ENCODE measurements at places on chromosomes 5 and 9.

GRCh38 chr9:96158147-96158546 is 143.8 kb downstream of the HSD17B3 start:
- DNase-seq, result no peak

DNA sequence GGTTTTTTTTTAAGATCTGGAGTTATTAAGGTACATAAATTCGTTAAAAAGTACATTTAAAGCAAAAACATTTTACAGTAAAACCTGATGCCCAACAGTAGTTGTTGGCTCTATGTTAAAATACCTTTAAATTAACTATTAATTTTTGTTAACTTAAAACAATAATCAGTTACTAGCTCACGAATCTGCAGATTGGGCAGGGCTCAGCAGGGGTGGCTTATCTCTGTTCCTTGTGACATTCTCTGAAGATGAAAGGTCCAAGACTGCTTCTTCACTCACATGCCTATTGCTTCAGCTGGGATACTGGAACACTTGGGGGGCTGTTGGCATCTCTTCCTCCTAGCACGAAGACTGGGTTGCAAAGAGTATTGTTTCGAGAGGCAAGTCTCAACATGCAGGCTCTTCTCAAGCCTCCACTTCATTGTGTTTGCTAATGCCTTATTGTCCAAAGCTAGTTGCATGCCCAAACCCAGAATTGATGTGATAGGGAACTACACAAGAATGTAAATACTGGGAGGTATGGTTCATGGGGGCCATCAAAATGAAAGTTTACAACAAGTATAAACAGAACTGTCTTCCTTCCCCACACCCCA is 46.6 kb downstream of the MAP3K1 start:
- no peak for DNase-seq

GRCh38 chr5:72233835-72234234 is 86.2 kb downstream of the MRPS27 start:
- DNase-seq, result no peak

- no peak for DNase-seq
Observed at GRCh38 chr5:113133211-113133975, 156.8 kb downstream of the DCP2 start.

DNA sequence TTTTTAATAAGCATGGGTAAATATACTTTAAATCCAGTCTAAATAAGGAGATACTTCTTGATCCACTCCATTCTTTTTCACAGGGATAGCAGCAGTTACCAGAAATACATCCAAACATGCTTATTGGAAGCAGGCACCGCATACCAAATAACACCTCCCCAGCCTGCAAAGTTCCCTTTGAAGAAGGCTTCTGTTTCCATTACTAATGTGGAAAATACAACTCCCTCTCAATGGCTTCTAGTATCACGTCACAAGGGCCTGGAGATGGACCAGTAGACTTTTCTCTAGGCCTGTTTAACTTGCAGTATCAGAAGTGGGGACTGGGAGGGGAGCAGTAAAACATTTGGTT is 20.8 kb downstream of the TMEM245 start:
- DNase-seq, result no peak

GRCh38 chr5:108505608-108506007 is 123.7 kb upstream of the FBXL17 start:
- DNase-seq, result no peak

DNA sequence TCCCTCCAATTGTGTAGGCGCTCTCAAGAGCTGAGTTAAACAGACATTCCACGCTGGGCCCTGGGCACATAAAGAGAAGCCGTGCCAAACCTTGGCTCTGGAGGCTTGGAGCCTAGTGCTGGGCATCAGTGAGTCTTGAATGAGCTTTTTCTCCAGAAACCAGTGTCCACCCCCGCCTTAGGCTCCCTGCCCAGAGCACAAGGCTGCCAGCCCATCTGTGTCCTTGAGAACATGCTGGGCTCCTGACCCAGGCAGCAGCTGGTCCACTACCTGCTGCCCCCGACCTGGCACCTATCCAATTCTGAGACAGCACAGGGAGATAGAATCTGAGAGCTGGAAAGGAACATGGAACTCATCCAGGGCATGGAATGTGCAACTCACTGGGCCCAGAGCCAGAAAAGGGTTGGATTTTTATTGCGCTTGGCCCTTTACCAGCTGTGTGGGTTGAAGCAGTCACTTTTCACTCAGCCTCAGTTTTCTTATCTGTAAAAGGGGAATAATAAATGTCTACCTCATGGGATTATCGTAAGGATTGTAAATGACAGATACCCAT is 92.4 kb upstream of the CPLX2 start:
- peak; percentile 79 for DNase-seq

GRCh38 chr5:1448511-1449011 is 3.3 kb upstream of the SLC6A3 start:
- DNase-seq, result no peak

DNA sequence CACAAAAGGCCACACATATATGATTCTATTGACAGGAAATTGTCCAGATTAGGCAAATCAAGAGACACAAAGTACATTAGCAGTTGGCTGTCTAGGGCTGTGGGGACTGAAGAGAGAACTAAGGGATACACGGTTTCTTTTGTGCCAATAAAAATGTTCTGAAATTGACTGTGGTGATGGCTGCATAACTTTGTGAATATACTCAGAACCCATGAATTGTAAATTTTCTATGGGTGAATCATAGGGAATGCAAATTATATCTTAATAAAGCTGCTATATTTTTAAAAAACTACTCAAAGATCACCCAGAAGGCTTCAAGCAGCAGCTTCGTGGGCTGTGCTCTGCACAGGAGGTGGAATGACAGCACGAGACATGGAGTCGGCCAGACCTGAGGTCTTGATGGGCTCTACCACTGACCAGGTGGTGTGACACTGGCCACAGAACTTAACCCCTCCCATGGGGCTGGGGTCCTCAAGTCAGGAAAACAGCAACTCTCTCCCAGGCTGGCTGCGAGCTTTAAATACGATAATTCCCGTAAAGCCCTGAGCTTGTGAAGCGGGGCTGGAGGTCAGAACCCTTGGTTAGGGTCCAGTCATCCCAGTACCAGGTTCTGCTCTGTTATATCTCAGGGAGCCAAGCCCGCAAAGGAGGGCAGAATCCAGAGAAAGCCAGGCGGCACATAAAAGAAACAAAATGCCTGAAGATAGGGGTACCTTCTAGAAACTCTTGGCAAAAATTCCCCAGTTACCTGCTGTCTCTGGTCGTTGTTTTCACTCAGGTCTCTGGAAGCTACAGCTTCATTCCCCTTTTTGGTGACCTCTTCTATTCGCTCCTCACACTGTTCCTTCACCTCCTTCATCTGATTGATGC is 59.1 kb downstream of the GOLM1 start:
- no peak for DNase-seq

- no peak for DNase-seq
Observed at GRCh38 chr5:77847814-77848290, 71.7 kb upstream of the TBCA start.

GRCh38 chr9:114163517-114163951 is 8.2 kb downstream of the COL27A1 start:
- peak; percentile 57 for DNase-seq

DNA sequence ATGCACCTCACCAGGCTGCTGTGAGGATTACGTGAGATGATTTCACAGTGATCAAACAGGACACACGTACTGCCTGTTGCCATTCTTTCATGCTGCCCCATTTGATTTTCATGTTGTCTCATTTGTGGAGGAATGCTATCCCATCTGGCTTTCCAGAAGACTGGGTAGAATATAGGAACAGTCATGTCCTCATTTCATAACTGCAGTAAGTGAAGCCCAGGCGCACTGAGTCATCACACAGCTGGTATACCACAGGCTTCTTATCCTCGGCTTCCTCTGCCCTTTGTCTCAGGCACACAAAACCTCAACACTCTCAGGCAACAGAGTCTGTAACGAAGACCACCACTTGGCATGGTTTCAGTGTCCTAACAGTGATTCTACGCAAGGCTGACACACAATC is 62.3 kb downstream of the LHFPL2 start:
- no peak for DNase-seq

GRCh38 chr9:98501819-98502218 is 206.9 kb downstream of the GABBR2 start:
- DNase-seq, result no peak

DNA sequence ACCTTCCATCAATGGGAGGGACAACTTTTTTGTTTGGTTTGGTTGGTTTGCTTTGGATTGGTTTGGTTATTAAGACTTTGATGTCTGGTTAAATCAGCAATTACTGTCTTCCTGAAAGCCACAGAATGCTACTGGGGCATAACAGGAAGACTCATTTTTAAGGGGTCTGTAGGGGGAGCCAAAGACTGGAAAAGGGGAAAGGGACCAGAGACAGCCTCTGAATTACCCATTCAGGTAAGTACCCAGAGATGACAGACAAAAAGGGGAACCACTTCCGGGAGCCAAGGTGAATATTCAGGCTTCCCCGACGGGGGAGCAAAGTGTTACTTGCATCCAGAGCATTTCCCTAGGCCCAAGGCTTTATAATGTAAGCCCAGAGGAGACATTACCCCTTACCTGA is 4.6 kb upstream of the FEM1C start:
- peak; percentile 20 for DNase-seq

- no peak for DNase-seq
Observed at GRCh38 chr9:87783180-87783579, 57.3 kb downstream of the CTSL start.

GRCh38 chr9:84996029-84996428 is 326.5 kb downstream of the NTRK2 start:
- no peak for DNase-seq

GRCh38 chr5:179342577-179342976 is 2.7 kb downstream of the ADAMTS2 start:
- no peak for DNase-seq

- DNase-seq, result no peak
Observed at GRCh38 chr5:43312699-43313034, 545 bp downstream of the HMGCS1 start.

DNA sequence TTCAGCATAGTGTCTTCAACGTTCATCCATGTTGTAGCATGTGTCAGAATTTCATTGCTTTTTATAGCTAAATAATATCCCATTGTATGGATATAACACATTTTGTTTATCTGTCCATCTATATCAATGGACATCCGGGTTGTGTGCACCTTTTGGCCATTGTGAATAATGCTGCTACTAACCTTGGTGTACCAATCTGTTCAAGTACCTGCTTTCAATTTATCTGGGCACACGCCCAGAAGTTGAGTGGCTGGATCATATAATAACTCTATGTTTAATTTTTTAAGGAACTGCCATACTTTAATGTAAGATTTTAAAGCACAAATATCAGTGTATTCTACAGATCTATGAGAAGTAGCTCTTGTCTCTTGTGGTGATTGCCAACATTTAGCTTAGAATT is 43.5 kb downstream of the SCAI start:
- no peak for DNase-seq

GRCh38 chr5:131384173-131384572 is 120.3 kb downstream of the CDC42SE2 start:
- no peak for DNase-seq

GRCh38 chr5:124252747-124253146 is 493.7 kb downstream of the ZNF608 start:
- DNase-seq, result no peak

- peak; percentile 45 for DNase-seq
Observed at GRCh38 chr5:150619359-150620230, 20.9 kb upstream of the SYNPO start.

DNA sequence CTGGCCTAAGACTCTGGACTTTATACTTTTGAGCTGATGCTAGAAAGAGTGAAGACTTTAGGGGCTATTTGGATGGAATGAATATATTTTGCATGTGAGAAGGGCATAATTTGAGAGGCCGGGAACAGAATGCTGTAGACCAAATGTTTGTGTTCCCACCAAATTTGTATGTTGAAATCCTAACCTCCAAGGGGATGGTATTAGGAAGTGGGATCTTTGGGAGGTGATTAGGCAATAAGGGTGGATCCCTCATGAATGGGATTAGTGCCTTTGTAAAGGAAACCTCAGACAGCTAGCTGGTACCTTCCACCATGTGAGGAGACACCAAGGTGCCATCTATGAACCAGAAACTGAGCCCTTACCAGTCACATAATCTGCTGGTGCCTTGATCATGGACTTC is 165.1 kb upstream of the S1PR3 start:
- no peak for DNase-seq

DNA sequence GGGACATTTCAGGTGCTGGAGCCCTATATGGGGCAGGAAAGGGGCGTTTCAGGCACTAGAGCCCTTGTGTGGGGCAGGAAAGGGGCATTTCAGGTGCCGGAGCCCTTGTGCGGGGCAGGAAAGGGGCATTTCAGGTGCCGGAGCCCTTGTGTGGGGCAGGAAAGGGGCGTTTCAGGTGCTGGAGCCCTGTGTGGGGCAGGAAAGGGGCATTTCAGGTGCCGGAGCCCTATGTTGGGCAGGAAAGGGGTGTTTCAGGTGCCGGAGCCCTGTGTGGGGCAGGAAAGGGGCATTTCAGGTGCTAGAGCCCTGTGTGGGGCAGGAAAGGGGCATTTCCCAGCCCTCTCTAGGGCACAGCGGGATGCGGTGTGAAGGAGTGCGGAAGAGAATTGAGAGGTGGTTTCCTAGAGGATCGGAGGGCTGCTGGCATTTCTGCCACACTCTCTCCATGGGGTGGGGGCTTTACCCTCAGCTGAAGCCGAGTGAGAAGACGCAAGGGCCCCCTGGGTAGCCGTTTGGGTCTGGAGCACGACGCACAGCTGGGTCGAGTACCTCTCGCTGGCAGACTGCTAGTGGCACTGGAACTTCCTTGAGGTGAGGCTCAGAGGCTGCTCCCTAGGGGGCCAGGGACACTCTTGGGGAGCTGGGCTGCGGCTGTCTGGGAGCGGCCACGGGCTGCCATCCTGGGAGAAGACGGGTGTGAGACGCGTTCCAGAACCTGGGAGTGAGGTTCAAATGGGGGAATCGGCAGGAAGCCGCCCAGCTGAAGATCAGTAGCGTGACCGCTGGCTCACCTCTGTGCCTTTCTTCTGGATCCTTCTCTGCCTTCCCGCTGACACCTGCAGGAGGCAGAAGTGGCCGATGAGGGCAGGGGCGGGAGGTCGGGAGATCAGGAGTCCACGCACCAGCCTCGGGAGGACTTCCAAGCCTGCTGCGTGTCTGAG is 122.6 kb upstream of the IRX4 start:
- DNase-seq, result no peak

GRCh38 chr9:90343991-90344390 is 298.6 kb downstream of the DIRAS2 start:
- DNase-seq, result no peak

- no peak for DNase-seq
Observed at GRCh38 chr5:135814316-135814715, 20.1 kb upstream of the SLC25A48 start.

DNA sequence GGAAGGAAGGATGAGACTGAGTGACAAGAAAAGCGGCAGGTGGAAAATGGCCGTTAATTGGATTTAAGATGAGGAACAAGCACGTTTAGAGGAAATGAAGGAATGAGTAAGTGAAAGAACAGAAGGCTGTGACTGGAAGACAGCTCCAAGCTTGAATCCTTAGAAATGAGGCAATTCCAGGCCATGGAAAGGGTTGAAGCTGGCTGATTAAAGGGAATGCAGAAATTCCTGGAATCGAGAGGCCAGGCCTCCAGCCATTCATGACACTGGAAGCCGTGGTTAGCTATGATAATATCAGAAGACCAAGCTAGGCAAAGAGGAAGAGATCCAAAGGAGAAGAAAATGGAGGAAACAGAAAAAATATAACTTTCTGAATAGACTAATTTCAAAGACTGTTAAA is 84.2 kb downstream of the ARL15 start:
- DNase-seq, result no peak

All from NCI-H524 (cell line).